ENCODE measurements at places on chromosomes 7 and 10. TPM values are rescaled to one million over a fixed set of nuclear protein-coding genes. Genes with fewer than 3 reads are reported as not detected.
A peak's percentile ranks its signal among the peaks of the same experiment; 100 is the strongest.

ZNF511 gene
- total RNA-seq, result 40.3 TPM

PROSER2 gene
- total RNA-seq, result not detected

LRGUK gene
- total RNA-seq, result 0.87 TPM

ENTPD1 gene
- 108 TPM for total RNA-seq

DNA sequence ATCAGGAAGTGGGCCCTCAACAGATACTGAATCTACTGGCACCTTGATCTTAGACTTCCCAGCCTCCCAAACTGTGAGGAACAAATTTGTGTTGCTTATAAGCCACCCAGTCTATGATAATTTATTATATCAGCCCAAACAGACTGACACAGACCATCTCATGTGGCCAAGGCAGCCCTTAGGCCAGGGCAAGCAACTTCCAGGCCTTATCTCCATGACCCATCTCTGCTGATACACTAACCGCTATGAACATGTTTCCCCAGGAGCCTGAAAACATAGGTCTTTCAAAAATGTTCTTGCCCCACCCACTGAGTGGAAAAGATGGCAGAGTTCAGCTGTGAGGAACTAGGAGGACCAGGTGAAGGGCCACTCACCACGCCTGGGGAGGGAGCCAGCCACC, 3.2 kb upstream of the BLOC1S2 start:
- DNase-seq, result no peak

DNA sequence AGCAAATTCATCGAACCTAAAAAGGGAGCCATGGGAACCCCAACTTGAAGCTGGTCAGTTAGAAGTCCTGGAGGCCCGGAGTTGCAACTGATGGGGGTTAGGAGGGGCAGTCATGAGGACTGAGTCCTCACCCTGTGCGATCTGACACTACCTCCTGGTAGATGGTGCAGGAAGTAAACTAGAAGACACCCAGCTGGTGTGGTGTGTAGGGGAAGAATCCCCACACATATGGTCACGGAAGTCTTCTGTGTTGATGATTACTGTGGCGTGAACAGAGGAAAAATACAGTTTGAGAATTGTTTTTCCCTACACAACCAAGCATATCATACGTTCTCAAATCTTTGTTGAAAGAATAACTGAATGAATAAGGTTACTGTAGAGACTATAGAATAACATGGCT, 164.6 kb upstream of the KCTD7 start:
- DNase-seq, result peak; percentile 15

DNA sequence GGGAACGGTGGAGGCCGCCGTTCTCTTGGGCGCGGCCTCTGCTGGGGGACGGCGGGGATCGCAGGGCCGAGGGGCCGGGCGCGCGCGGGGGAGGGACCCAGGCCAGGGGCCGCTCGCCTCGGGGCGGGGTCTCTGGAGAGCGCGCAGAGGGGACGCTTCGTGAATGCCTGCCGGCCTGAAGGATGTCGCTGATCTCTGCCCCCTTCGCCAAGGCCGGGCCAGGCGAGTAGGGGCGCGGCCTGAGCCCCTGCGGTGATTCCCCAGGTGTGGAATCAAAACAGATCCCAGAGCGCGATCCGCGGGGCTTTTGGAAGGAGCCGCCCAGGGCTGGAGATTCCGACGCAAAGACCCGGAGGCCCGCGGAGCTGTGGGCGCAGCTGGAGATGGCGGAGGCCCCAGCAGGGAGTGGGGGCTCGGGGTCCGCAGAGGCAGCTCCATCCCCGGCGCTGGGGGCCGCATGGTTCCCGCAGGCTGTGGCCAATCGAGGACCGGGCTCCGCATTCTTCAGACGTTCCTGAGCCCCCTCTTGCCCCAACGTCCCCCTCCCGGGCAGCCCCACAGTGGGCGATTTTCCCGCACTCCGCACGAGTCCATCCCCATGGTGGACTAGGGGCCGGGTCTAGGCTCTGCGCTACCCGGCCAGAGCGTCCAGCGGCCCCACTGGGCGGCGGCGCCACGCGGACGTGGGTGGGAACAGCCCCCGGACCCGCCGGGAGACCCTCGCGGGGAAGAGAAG, 166.0 kb downstream of the ACTR3B start:
- DNase-seq, result no peak

DNA sequence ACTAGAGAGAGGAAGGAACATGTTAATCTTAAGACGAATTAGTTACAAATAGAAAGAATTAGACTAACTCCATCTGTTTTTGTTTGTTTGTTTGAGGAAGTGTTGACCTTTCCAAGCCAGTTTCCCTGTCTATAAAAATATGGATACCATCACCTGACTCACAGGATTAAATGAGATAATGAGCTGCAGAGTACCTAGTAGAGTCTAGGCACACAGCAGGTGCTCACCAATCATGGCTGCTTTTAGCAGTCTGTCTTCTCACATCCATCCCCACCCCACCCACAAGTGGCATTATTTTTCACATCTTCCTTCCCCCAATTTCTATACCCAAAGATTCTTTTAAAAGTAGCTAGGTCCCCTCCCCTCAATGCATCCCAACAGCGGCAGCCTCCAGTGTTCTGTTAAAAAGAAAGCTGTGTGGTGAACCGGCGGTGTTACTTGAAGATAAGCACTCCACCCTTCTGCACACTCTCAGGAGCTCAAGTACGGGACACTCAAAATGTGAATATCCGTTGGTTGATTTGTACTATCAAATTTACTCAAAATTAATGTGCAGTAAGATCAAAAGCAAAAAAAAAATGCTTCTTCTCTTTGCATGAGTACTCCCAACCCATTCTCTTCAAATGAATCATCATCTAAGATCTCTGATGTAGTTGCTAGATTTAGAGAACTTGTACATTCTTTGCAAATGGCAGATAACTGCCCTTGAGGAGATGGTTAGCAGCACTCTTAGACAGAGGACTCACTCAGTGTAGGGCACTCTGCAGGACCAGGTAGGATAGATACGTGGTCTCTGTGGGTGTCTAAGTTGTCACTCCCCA, 145.4 kb upstream of the ASAH2 start:
- no peak for DNase-seq

GRCh38 chr10:1115607-1115955, 59.4 kb downstream of the WDR37 start:
- no peak for DNase-seq

All from B cell (primary cell).